Activated T-helper 1 cell treated with Interleukin-2 at 50 U/mL for 16 hours (primary cell): ENCODE measurements at places on chromosomes 16 and 17.

DNA sequence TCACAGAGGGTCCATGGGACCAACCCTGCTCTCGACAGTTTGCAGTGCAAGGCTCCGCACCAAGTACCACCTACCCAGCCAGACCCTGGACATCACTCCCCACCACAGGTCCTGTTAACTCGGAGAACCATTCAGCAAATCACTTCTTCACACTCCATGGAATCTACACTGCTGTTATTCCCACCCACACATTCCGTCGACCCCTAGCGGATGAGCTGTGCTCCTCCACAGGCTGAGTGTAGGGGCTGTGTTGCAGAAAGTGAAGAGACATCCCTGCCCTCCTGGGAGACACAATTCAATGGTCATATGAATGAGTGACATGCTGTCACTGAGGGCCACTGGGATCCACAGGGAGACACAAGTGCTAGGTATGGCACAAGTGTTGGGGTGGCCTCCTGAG, 27.5 kb downstream of the MPG start:
- no peak for DNase-seq

GRCh38 chr16:6020162-6020985, 922.8 kb upstream of the EEF2KMT start:
- no peak for DNase-seq

DNA sequence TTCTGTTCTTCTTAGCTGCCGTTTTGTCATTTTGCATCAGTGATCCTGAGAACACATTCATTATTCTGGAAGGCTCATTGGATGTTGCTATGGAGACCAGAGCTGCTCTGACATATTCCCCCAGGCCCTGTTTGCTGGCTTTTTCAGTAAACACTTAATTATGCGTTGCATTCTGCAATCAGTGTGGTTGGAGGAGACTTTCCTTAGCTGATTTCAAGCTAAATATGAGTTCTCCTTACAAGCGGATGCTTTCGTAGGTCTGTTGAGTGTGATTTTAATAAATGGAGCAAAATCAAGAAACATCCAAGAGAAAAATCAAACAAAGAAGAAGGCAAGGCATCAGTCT, 38.2 kb upstream of the NUDT7 start:
- no peak for DNase-seq

GRCh38 chr17:11668618-11669017, 70.3 kb downstream of the DNAH9 start:
- DNase-seq = no peak

GRCh38 chr16:86020971-86021370, 122.0 kb downstream of the IRF8 start:
- no peak for DNase-seq

DNA sequence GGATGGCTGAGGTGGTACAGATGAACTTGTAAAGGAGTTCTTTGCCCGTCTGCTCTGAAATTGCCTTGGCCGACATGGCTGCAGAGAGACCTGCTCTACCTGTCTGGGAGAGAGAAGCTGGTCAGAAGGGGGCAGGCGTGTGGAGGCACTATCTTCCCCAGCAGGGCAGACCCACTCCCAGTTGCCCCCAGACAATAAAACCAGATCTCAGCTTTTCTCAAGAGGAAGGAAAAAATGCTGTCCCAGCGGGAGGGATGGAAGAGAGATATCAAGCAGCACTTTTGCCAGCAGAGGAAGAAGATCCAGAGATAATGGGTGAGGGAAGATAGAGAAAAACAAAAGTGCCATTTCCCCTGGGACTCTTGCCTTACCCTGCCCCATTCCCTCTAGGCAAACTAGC, 5.0 kb downstream of the ACLY start:
- no peak for DNase-seq

GRCh38 chr17:18925187-18925586, 26.8 kb upstream of the SLC5A10 start:
- no peak for DNase-seq

GRCh38 chr17:39196808-39197291, 619 bp downstream of the CACNB1 start:
- no peak for DNase-seq

DNA sequence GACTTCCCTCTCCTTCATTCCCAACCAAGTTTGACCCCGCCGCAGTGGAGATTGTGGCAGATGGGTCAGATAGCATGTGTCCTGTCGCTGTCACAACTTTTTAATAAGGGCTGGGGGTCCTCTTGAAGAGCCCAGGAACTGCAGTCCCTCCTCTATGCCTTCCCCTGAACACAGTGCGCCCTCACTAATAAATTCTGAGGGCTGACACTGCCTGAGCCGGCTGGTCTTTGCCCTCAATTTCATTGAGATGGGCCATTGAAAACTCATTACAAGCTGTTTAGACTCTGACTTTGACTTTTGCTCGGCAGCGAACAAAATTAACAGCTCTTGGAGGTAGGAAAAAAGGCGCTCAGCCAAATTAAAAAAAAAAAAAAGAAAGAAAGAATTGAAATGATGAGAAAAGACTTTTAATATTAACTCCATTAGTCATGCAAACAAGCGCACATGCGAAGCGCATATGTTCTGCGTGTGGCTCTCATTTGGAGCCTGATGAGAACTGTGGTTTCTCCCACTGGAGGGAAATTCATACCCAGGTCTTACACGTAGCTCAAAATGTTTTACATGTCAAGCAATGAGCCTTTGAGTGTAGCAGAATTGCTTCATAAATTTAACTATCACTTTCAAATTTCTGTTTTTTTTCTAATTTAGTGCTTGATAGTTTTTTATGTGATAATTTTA, 704.7 kb downstream of the WWOX start:
- DNase-seq = no peak

- no peak for DNase-seq
Measured at GRCh38 chr17:77491921-77492445, 351.2 kb downstream of the SEC14L1 start.

DNA sequence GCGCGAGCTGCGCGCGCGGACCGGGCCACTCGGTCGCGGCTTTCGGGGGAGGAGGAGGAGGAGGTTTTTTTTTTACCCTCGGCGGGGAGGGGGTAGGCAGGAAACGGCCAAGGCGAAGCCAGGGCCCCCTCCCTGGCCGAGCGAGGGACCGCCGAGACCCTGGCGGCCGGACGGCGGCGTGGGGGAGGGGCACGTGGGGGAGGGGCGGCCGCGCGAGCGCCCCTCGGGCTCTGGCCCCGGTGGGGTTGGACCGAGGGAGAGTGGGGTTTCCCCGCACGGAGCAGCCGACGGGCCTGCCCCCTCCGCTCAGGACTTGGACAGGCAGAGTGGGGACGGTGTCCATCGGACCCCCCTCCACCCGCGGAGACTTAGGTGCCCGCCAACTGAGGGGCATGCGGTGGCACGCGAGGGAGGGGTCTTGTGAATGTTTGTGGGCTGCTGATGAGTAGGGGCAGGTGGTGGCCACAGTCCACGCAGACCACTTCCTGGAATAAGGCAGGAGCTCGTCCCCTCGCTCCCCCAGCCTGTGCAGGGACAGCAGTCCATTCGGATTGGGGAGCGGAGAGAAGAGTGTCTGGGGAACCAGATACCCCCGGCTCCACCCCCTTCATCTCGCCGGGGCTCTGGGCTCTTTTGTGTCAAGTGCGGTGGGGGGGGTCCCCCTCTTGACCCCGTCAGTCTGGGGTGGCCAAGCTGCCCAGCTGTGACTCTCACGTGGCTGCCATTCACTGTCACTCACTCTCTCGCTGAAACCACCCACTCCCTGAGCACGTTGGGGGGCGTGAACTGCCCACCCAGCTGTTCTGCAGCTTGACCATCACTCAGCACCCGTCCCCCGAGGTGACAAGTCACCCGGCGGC, 3.0 kb upstream of the CHD3 start:
- peak; percentile 24 for DNase-seq

GRCh38 chr16:57354311-57354710, 4.3 kb upstream of the CCL22 start:
- no peak for DNase-seq

DNA sequence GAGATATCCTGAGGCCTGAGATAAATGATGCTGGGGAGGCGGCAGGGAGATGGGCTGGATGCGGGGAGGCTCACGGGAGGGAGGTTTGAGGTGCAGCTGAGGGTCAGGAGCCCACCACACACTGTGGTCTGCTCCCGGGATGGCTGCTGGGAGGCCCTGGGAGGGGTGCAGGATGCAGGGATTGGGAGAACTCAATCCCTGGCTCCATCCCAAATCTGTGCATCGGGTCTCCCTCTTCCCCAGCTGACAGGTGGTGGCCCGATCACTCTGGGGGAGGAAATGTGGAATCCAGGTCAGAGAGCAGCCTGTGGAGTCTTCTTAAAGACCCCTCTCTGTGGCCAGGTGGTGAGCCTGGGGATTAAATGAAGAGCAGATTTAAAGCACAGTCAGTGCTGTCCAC, 12.0 kb downstream of the PHB1 start:
- no peak for DNase-seq

DNA sequence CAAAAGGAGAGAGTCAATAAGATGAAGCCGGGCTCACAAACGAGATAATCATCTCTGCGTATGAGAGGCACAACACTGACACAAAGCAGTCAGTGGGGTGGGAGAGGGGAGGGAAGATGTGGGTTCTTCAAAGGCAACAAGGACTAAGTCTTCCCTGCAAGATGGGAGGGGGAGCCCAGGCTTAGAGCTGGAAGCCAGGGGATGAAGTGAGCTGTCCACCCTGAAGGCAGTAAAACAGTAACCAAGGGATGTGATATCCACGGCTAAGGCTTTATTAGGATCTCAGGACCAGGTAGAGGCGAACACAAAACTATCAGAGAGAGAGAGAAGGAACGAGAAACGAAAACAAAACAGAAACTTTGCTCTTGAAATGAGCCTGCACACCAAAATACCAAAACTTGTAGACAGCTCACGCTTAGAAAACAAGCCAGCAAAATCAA, 115.9 kb downstream of the DYNLRB2 start:
- DNase-seq = no peak

DNA sequence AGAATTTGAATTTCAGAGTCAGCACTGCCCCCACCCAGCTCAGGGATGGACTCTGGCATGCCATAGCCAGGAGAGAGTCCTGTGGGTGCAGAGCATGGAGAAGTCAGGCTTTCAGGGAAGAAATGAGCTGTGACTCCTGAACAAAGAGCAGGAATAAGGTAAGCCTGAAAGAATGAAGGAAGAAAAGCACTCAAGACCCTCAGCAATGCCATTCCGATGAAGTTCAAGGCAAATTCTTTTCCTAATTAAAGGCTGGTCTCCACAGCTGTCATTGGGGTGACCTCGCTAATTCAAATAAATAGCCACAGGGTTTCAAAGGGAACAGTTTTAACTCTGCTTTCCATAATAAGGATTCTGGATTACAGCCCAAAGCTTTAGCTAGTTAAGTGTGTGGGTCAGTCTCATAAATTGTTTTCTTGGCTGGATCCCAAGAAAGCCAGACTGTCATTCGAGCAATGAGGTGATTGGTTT, 31.7 kb downstream of the TOM1L2 start:
- DNase-seq = no peak

- no peak for DNase-seq
Measured at GRCh38 chr17:83036666-83037065, 42.7 kb upstream of the METRNL start.

- no peak for DNase-seq
Measured at GRCh38 chr16:50114357-50115129, 38.6 kb upstream of the TENT4B start.

DNA sequence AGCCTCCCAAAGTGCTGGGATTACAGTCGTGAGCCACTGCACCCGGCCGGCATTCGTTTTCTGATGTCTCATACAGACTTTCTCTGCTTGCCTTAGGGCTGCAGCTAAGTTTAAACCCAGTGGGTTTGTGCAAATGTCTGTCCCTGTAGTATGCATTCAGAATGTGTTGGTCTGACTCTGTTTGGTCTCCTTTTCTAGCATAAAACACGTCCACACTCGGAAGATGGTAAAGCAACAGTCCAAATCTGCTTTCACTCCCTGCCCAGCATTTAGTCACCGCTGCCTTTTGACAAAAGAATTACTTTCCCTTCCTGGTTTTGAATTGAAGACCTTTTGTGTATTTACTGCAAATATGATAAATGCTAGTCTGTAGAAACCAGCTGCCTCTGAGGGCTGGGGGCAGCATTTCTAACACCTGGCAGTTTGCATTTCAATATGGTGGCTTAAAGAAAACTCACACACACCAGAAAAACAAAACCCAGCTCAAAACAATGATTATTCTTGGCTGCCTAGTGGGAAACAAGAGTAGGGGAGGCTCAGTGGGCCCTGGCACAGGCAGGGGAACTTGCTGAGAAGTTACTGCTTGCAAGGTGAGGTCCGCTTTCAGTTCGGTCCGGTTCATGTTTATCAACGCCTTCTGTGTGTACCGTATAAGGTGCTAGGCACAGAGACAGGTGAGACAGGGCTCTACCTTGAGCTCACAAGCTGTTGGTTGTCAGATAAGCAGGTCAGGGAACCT, 56.9 kb downstream of the MSI2 start:
- no peak for DNase-seq

DNA sequence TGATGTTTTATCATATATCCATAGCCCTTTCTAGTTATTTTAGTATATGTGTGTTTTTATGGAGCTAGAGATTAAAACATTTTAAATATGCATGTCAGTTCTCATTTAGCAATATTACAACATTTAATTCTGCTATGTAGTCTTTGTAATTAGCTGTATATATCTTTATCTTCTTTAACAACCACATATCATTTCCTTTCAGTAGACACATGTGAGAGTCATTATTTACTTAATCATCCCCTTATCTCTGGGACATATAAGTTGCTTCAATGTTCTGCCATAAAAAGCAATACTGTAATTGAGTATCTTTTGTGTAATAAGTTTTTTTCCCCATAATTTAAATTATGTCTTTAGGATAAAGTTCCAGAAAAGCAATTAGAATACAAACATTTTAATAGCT, 52.0 kb upstream of the CLEC3A start:
- no peak for DNase-seq

DNA sequence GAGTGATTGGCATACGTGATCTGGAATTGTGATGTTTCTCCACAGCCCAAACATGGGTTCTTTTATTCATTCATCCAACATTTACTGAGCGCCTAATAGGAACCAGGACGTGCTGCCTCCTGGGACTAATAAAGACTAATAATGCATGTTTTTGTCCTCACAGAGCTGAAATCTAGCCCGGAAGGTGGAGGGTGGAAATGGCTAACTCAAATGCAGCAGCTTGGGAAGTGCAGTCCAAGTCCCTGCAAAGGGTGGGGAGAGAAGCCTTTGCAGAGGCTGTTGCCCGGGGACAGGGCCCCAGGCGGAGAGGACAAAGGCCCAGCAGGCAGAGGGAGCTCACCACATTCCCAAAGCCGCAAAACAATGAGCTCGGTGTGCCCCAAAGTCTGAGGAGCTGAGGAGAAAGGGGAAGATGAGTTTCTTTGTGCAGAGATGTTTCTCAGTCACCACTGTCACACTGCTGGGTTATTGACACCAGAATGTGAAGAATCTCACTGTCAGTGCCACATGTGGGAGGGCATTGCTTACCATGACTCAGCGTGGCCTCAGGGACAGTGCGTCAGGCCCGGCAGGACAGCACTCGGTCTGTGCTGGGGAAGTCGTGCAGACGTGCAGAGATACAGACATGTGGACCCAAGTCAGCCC, 118.2 kb upstream of the CHMP6 start:
- no peak for DNase-seq
